ENCODE measurements at places on chromosomes 4 and X.

DNA sequence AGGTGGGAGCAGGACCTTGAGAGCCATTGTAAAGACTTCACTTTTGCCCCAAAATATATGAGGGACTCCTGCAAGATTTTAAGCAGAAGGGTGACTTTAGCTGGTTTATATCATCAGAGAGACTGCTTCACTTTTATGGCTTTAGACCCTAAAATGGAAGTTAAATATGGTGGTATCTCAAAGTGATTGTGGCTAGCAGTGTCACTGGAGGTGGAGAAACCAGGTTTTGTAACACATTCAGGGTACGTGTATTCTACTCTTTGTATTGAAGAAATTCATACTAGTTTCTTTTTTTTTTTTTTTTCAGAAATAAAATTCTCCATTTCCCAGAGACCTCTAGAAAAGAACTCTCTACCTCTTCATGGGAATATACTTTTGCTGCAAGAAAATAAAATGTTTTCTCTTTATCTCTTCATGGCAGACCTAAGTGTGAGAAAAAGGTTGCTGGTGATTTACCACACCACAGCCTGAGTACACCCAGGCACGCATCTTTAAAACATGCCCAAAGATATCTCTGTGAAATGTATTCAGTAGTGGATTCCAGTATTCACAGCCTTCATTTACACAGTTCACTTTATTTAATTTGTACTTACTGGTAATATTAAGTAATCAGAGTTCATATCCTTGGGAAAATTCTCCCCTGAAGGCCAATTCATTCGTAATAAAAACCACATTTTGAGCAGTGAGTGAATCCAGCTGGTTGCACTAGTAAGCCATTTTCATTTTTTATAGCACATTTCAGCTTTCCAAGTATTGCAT, 74.3 kb upstream of the GUCY1A1 start:
- no peak for DNase-seq

GRCh38 chrX:149853925-149854324, 27.1 kb upstream of the MAGEA8 start:
- DNase-seq = no peak

DNA sequence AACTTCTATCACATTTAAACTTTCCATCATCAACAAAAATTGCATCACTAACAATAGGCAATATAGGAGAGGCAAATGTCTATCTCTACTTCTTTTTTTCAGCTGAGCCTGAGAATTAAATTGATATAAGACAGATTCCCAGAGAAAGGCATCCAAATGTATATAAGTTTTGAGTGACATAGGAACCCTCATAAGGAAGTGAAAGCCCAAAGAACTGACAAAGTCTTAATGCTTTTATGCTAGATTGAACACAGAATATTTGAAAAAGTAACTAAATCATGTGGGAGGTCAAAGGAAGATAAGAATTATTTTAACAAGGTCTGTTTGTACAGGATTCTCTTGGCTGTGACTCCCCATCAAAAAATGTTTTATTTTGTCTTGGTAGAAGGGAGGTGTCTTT, 714.9 kb downstream of the GRXCR1 start:
- DNase-seq = no peak

DNA sequence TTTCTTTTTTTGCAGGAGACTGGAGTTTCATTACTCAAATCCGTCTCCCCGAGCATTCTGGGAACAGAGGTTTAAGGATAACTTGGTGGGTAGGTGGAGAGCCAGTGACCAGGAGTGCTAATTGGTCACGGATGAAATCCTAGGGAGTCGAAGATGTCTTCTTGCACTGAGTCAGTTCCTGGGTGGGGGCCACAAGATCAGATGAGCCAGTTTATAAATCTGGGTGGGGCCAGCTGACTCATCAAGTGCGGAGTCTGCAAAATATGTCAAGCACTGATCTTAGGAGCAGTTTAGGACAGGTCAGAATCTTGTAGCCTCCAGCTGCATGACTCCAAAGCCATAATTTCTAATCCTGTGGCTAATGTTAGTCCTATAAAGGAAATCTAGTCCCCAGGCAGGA, 741.3 kb downstream of the PCDH7 start:
- DNase-seq = no peak

GRCh38 chr4:183384516-183384915, 59.9 kb upstream of the CDKN2AIP start:
- DNase-seq = no peak

DNA sequence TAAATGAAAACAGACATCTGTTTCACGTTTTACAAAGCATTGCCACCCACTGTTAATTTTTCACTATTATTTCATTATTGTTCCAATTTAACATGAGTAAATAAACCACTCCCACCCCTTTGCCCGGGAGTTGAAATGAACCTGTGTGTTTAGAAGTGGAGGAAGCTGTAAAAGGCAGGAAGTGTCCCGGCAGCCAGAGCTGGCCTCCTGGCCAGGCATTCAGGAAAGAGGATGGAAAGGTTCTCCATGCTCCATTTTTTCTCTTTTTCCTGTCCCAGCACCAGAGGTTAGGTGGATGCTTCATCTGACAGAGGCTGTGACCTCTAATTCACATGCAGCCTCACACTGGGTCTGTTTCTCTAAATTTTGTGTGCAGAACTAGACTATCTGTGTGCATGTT, 55.5 kb upstream of the LNX1 start:
- DNase-seq = no peak

- no peak for DNase-seq
Measured at GRCh38 chrX:55794405-55794804, 76.9 kb downstream of the RRAGB start.

DNA sequence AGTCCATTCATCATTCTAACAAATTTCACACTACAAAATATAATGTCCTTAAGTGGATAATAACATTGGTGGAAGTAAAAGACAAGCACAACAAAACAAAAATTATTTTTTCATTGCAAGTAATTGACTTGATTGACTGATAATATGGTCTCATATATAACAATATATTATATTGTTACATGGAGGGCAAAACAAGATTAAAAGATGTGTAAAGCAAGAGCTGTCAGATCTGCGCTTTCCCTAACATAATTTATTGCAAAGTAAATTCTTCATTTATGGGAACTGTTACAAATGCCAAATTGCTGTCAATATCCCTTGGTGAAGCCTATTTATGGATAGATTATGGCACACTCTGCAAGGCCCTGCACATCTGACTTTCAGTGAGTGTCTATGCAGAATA, 233.6 kb downstream of the PCDH7 start:
- no peak for DNase-seq

GRCh38 chr4:51843309-51844152, 578 bp downstream of the DCUN1D4 start:
- peak; percentile 39 for DNase-seq

DNA sequence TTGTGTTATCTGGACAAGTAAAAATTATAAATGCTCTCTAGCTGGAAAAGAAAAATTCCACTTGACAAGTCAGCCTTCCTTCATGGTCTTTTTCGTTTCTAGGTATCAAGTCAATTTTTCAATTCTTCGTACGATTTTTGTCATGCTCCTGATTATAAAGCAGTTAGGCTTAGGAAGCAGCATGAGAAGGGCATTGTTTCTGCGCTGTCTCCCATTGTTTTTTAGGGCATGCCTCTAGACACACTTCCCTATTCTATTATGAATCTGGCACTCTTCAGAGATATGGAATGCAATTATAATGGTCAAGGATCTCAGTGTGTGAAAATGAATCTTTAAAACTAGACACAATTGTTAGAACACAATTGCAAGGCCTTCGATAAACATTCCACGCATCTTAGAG, 164.1 kb upstream of the FAT1 start:
- DNase-seq = no peak

- DNase-seq = no peak
Measured at GRCh38 chr4:185589067-185589836, 53.9 kb upstream of the PDLIM3 start.

DNA sequence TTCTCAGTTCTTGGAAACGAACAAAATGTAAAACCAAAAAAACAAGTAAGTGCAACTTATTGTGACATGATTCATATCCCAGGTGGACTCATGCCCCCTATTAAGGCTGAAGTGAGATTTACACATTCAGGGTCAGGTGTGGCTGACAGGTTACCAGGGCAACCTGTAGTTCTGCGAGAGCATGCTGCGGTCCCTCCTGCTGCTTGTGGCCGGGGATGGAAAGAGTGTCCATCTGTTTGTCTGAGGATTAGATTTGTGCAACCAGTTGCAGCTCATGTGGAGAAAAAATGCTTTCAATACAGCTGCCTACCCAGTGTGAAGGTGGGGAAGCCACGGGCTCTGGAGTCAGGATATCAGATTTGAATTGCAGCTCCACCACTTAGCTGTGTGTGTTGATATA, 78.8 kb downstream of the FAM184B start:
- peak; percentile 74 for DNase-seq

DNA sequence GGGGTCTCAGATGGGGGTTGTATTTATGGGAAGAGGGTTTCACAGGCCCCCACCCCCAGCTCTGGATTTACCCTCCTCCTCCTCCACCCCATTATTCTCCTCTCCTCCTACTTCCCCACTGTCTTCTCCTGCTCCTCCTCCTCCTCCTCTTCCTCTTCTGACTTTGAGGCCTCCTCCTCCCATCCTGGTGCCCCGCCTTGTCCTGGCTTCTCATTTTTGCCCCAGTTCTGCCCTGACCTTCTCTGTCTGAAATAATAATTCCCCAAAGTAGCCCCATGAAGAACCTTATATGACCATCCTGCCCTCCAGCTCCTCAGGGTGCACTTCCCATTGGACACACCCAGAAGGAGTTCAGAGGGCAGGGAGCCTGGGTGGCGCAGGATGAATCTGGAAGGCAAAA, 351.4 kb upstream of the GATB start:
- no peak for DNase-seq

All from cerebellar cortex (tissue), 1 donor.